ENCODE measurements at places on chromosomes 16 and 17.

GRCh38 chr16:46882304-46882939, 1.7 kb upstream of the GPT2 start:
- no peak for DNase-seq

DNA sequence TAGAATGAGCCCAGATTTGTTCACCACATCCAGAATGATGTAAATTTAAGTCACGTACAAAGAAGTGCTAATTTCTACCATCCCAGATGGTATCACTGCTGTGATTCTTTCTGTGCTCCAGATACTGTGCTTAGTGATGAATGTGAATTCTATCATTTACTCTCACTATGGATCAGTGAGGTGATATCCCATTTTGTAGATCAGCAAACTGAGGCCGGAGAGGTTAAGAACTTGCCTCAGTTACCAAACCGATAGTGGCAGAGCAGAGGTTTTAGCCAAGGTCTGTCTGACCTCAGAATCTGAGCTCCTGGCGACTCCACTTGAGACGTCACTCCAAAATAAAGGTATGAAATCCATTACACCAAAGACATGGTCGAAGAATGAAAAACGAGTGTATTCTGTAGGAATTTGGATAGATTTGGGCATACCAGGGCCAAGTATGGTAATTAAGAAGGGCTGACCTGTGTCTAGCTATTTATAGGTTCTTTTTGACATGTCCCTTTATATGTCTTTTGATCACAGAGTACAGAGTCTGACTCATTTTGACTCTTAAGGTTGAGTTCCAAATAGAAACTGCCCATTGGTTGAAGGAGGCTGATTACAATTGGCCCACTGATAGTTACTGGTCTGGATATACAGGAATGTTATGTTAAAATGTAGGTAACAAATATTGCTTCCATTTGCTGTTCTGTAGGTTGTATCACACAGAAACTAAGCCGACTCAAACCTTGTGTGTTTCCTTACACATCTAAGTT, 10.0 kb downstream of the MAP2K6 start:
- DNase-seq: no peak

- DNase-seq: no peak
Observed at GRCh38 chr17:27489045-27489715, 32.9 kb downstream of the KSR1 start.

DNA sequence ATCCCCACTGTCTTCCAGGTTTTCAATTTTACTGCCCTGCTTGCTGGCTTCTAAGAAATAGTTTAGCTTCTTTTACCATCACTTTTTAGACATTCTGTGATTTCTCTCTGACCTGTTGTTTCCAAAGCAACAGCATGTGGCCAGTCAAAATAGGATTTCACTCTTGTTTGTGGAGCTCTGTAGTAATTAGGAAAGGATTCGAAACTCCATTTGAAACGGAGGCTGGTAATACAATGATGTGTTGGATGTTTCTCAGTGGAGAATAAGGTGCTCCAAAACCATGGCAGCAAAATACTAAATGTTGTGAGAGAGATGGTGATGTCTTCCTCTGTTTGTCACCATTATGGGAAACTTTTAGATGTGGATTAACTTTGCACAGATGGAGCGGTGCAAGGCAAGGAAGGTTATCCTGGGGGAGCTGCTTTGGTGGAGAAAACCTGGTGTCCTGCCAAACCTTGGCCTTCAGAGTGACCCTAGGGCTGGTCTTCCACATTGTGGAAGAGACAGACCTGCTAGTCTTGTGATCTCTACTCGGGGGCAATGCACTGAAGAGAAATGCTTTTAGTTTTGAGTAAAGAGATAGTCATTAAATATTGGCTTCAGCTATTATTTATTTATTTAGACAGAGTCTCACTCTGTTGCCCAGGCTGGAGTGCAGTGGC, 79.4 kb downstream of the PRKCA start:
- no peak for DNase-seq
